Activated T-helper 1 cell treated with Interleukin-2 at 50 U/mL for 16 hours (primary cell): ENCODE measurements at places on chromosomes 12 and 14.

- DNase-seq, result no peak
These were observed 18.1 kb downstream of the RFC5 start for GRCh38 chr12:118034429-118035189.

DNA sequence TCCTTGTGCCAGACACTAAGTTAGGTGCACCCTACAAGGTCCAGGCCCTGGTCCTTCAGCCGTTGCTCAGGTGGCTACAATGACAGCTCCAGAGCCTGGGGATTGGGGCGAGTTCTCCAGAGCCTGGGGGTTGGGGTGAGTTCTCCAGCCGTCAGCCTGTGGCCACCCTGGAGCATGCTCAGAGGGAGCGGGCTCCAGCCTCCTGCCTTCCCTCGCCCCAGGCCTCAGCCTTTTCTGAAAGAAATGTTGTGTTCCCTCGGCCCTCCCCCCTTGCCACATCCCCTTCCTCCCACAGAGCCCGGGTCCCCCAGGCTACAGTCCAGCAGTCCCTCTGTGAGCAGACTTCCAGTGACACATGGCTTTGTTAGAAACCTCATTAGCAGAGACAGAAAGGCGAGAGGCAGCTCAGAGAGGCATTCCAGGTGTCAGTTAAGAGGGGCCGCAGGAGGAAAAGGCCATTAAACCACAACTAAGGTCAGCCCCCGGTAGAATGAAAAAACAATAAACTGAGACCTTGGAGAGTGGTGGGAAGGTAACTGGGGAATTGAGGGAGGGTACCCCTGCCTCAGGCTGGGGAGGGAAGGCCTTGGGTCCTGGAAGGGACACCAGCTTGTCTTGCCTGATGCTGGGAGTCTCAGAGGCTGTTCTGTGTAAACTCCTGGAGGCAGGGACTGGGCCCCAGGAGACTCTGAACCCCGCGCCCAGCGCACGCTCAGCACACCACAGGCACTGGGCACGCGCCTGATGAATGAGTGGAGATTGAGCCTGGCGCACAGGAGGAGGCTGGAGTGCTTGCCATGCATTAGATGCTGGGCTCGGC lies 23.1 kb upstream of the COL2A1 start:
- no peak for DNase-seq

DNA sequence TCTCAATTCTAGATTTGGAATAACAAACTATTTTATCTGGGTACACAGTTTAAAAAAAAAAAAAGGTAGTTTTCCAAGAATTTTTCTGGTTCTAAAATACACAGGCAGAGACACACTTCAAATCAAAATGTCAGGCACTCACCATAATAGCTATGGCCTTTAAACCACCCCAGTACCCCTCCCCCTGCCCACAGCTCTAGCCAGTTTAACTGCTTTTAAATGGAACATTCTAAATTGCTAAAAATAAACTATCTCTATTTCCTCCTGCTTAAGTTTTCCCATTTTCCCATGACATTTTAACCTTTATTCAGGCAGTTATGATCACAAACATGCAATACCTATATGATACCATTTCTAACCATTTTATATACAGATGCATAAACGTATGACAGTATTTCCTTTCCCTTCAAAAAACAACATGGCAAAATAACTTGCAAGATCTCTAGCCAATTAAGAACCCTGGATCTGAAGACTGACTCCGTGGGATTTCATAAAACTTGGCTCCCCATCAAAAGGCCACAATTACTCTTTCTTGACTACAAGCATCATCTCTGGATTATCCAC lies 46.3 kb downstream of the PPP2R5E start:
- no peak for DNase-seq

DNA sequence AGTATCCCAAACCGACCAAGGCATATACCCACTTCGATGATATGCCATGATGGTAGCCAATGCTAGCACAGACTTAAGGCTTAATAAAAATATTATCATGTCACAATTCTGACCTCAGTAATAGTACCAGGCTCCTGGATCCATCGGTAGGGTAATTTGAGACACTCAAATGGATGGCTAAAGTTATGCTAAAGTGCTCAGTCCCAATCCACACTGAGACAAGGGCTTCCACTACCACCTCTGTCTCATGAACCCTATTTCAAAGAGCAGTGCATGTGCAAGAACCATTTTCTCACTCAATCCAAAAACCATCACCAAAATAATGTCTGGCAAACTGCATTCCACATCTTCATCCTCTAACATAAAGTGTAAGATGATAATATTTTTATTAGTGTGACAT lies 122.4 kb upstream of the KRR1 start:
- no peak for DNase-seq

- DNase-seq, result peak; percentile 5
These were observed 278.9 kb upstream of the CRY1 start for GRCh38 chr12:107372229-107372658.

GRCh38 chr12:57444744-57445143 lies 10.2 kb downstream of the INHBC start:
- DNase-seq, result no peak

DNA sequence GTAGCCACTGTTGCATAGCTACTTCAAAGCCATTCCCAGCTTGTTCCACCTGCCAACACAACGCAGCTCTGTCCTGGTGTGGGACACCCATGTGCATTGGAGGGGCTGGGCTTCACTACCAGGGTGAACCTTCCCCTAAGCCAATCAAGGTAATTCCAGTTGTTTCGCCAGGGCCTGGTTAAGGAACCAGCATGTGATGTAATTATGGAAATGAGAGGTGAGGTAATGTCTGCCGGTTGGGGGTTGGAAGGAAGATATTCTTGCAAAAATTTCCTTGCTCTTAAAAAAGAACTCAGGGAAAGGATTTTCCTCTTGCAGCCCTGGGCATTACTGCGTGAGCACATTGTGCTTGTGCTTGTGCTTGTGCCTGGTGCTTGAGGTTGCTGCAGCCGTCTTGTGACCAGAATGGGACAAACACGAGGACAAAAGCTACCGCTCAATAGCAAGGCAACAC lies 14.9 kb downstream of the TUBA1C start:
- no peak for DNase-seq

- DNase-seq, result no peak
These were observed 10.6 kb downstream of the SERPINA5 start for GRCh38 chr14:94591871-94592270.

- no peak for DNase-seq
These were observed 81.2 kb upstream of the ATXN7L3B start for GRCh38 chr12:74456431-74456830.

DNA sequence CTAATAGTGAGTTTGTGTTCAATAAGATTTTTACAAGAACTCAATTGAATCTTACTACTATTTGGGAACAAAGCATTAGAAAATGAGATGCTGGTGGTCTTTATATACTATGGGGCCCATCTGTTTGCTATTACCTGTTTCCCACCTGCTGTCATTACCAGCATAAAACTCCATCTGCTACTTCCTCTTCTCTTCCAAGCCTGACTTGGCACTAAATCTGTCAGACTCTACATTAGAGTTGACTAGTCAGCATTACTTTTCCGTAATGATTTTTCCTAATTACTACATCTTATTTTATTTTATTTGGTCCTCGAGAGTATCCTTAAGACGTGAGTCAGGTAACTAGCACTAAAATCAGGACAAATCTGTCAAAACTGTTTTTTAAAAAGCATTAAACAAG lies 68.1 kb upstream of the KRR1 start:
- DNase-seq, result no peak

- DNase-seq, result peak; percentile 37
These were observed 30.3 kb upstream of the ADIPOR2 start for GRCh38 chr12:1660304-1661187.

GRCh38 chr12:52715416-52715815 lies 12.1 kb upstream of the KRT77 start:
- no peak for DNase-seq

GRCh38 chr14:96090441-96091148 lies 51.4 kb downstream of the C14orf132 start:
- no peak for DNase-seq

GRCh38 chr12:54657105-54657607 lies 9.0 kb upstream of the DCD start:
- DNase-seq, result no peak

GRCh38 chr12:90023207-90023900 lies 314.7 kb upstream of the ATP2B1 start:
- no peak for DNase-seq

DNA sequence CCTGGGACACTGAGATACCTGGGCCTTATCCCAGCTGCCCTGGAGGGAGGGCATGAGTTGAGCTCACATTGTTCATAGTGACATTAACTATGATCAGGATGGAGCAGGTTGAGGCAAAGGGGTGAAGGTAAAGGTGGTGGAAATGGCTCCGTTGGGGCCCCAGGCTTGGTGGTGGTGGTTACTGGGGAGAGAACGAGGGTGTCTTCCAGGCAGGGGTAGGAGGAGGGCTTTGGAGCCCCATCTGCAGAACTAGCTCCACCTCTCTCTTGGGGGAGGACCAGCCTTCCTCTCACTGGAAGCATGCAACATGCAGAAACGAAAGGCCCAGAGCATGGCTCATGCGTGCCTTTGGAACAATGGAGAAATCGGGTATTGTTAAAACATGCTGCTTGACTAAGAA lies 217.0 kb downstream of the SLC41A2 start:
- no peak for DNase-seq

- DNase-seq, result no peak
These were observed 31.8 kb downstream of the ATXN3 start for GRCh38 chr14:92074555-92074954.
